ENCODE measurements at places on chromosomes 13 and 19. TPM values are rescaled to one million over a fixed set of nuclear protein-coding genes. Genes with fewer than 3 reads are reported as not detected.

GRCh38 chr19:7559102-7559501, 23.6 kb downstream of the PNPLA6 start:
- ATAC-seq = no peak

Gene DCLK1
- total RNA-seq = 26.9 TPM

Gene KLK15
- not detected for total RNA-seq

- ATAC-seq = no peak
These were observed 59.6 kb downstream of the WDFY2 start for GRCh38 chr13:51643882-51644281.

Gene SMIM24
- total RNA-seq = not detected

GRCh38 chr19:4573682-4574081, 14.2 kb upstream of the SEMA6B start:
- no peak for ATAC-seq

DNA sequence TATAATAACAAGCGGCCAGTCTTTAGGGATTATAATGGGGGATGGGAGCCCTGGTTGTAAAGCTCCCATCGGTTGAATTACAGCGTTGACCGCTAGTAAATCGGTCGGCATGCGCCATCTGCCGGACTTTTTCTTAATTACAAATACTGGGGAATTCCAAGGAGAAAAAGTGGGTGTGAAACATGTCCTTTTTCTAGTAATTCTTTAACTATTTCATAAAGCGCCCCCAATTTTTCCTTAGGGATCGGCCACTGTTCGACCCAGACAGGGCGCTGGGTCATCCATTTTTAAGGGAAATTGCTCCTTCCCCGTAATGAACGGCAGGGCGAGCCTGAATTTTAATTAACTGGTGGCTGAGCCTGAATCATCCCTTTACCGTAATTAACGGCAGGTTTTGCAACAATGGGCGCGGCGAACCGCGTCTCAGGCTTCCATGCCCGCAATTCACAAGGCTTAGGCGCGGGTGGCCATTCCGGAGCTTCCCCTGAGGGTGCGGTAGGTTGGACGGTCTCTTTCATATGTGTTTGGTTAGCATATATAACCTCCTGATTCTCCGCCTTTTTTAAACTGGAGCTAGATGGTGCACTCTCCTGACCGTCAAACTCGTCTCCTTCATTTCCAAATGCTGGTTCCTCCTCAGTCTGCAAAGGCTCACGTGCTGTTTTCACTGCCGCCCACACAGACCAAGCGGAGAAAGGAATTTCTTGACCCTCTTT, 30.2 kb upstream of the EVI5L start:
- peak; percentile 60 for ATAC-seq

DNA sequence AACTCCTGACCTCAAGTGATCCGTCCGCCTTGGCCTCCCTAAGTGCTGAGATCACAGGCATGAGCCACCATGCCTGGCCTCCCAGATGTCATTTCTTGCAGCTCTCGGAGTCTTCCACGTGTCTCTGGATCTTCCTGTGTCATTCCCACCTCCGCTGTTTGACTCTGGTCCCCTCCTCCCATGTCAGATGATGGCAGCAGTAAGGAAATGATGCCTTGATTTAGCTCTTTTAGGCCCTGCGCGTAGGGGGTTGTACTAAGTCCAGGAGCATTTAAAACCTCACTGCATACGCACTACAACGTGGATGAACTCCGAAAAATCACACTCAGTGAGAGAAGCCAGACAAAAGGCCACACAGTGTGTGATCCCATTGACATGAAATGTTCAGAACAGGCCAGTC, 113.1 kb downstream of the GNG7 start:
- ATAC-seq = no peak

DNA sequence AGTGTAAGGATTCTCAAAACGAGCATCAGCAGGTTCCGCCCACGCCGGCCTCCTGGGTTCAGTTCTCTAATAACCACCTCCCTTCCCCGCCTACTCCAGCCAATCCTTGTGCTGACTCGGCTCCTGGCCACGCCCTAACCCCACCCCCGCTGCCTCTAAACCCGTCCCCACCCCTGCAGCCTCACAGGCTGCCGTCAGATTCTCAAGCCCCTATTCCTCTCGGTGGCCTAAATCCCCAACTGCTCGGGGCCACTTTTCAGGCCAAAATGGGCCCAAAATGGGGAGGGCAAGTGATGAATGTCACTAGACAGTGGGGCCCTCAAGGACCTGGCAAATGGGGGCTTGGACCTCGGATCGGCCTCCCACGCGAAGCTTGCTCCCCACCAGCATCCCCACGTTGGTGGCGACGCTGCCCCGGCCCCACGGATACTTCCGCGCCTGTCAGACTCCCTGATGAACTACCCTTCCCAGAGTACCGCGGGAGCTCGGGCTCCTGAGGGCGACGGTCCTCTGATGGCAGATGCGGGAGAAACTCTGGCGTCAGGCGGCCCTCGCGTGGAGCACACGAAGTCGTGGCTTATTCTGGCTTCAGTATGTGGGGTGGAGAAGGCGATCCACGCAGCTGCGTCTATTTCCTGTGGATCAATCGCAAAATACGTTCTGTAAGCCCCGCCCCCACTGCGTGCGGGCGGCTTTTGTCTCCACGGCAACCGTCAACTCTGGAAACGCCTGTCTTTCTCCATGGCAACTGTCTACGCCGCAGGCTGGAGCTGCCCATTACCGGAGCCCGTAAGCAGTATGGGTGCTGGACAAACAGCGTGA, 24.8 kb downstream of the ZNF473 start:
- peak; percentile 92 for ATAC-seq

- ATAC-seq = no peak
These were observed 2.7 kb upstream of the RASAL3 start for GRCh38 chr19:15466851-15467733.

DNA sequence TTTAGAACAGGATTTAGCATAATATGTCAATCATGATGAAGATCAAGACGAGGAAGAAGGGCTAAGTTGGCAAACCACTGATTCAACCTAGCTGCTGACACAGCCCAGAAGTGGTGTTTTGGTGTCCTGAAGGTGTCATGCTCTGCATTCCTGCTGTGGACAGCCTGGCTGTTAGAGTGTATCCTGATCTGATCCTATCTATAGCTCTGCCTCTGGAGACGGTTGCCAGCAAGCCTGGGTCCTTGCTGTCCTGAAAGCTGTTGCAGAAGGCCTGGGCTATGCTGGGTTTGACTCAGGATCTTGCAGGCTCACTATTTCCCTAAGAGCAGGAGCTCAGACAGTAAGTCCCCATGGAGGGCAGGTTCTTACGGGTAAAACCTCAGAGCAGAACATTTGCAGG, 416.4 kb downstream of the TSHZ3 start:
- no peak for ATAC-seq

- ATAC-seq = no peak
These were observed 84.8 kb downstream of the PCDH17 start for GRCh38 chr13:57716295-57716694.

DNA sequence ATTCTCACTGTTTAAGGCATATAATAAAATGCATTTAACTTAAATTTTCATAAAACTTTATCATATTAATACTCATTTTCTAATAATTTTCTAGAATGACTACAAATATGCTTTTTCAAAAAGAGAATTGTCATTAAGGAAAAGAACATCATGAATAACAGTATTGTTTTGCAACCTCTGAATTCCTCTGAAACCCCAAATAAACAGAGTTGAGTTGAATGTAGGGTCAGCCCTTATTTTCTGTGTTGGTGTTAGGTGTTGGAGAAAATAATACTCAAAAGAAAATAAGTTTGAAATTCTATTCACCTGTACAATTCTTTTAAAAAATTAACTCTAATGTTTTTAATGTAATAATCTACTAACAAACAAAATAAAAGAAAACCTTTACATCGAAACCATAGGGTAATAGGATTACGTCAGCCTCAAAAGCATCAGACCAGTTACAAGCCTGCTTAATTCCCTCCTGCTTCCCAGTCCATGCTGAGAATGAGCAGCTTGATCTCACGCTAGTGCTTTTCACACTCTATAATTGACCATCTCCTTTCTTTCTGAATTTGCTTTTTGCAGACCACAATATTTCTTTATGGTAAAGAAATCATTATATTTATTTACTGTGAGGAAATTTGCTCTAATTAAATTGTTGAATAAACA, 160.9 kb downstream of the PCDH9 start:
- ATAC-seq = no peak

Gene CPAMD8
- 6.9 TPM for total RNA-seq

DNA sequence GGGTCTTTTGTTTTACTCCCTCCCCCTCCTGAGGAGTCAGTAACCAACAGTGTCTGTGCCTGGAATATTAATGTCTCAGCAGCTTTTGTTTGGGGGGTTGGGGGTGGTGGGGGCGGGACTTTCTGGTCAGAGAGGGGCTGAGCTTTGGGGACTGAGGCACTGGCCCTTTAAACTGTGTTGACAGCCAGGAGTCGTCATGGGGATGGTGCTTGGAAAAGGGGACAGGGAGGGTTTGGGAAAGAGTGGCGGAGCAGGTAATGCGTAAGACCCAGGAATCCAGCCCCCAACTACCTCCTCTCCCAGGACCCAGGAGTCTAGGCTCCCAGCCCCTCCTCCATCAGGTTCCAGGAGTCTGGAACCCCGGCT, 5.2 kb downstream of the CADM4 start:
- no peak for ATAC-seq

Gene SIAH3
- total RNA-seq = not detected

DNA sequence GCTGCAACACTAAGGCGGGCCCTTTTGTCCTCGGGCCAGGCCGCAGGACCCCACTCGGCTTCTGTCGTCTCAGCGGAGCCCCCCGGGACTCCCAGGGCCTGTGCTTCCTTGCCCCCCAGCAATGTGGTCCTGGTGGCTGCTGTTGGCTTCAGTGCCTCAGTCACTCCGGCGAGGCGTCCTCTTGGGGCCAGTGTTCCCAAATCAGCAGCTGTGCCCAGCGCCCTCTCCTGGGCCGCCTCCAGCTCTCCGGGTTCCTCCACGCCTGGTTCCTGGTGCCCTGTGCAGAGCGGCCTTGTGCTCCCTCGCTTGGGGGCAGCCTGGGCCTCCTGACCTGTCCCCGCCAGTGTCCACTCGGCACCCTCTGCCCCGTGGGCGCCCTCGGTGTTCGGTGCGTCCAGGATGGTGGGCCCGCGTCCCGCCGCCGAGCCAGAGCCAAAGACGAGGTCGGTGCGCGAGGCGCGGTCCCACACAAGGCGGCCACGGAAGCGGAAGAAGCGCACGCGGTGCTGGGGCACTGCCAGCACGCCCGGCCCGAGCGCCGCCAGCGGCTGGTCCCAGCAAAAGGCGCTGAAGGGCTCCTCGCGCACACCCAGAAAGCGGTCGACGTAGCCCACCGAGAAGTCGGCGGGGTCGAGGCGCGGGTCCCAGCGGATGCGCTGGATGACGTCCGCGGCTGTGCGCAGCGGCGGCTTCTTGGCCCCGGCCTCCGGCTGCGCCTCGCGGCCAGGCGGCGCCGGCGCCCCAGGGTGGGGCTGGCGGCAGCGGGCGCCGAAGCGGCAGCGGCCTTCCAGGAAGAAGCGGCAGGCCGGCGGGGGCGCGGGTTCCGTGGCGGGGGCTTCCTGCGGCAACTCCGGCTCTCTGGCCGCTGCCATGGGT, 685 bp downstream of the LENG9 start:
- ATAC-seq = peak; percentile 57

DNA sequence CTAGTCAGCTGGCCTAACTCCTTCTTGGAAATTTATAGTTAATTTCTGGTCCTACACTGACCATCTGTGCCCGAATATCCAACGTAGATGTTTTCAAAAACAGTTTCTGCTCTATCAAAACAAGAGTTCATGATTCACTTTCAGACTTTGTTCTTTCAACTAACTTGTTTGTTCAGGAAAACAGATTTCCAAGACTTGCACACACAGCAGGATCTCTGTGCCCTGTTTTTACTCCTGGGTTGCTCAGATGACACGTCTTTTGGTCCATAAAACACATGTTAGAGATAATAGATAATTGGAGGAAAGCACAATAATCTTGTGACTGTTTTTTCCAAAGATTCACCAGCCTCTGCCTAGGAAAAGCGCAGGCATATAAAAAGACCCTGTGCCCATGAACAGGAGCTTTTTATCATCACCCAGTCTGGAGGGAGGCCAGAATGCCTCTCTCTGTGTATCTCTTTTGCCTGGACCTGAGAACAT, 218.0 kb downstream of the IRS2 start:
- no peak for ATAC-seq

Gene TUBA3C
- total RNA-seq = not detected

DNA sequence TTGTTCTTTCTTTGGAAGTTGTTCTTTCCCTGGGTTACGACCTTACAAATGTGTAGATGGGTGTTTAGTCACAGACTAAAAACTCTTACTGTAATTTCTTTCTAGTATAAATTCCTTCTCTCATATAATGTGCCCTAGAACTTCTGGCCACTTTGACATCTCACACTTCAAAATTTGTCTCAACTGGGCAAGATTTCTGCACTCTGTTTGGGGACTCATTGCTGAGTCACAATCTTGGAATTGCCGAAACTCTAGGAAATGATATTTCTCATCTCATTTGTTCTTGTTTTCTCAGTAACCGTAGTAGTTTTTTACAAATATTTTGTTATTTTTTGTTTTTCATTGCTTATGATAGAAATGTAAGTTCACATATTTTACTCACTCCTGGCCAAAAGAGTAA, 2523.2 kb upstream of the PCDH20 start:
- no peak for ATAC-seq

Gene HTR2A
- 0.40 TPM for total RNA-seq

Gene GATAD2A
- 33.4 TPM for total RNA-seq

DNA sequence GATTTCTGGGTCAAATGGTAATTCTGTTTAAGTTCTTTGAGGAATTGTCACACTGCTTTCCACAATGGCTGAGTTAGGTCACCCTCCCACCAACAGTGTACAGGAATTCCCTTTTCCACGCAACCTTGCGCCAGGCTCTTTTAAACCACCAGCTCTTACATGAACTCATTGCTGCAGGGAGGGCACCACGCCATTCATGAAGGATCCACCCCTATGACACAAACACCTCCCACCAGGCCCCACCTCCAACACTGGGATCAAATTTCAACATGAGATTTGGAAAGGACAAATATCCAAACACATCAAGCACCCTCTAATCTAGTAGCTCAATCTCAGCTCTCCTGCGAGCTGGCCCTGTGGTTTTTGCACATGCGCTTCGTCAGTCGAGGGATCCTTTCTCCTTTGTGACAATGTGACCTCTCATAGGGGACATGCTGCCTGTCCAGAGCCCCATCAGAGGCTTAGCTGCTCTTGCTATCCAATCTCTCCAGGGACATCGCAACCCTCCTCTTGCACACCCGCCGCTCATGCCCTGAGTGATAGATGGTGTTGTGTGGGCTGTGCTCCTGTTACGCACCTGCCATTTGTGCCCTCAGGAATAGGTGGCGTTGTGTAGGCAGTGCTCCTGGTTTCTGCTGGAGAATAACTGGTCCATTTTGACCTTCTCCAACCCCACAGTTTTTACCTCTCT, 328.0 kb downstream of the UQCRFS1 start:
- no peak for ATAC-seq

GRCh38 chr19:40928850-40929249, 46.8 kb upstream of the CYP2A7 start:
- no peak for ATAC-seq

Gene MAG
- total RNA-seq = not detected

Gene URI1
- 65.0 TPM for total RNA-seq

Gene PRSS57
- not detected for total RNA-seq
